Activated CD4-positive, alpha-beta T cell treated with anti-CD3 and anti-CD28 coated beads, Interleukin-2, amount 10 ng/mL, durations not matched to agents 24 days and 14 days (primary cell): ENCODE measurements at places on chromosomes 11 and 22.

GRCh38 chr11:124971810-124972209, 17.8 kb downstream of the CCDC15 start:
- DNase-seq = no peak

- no peak for DNase-seq
Observed at GRCh38 chr11:113725913-113726312, 19.8 kb upstream of the TMPRSS5 start.

DNA sequence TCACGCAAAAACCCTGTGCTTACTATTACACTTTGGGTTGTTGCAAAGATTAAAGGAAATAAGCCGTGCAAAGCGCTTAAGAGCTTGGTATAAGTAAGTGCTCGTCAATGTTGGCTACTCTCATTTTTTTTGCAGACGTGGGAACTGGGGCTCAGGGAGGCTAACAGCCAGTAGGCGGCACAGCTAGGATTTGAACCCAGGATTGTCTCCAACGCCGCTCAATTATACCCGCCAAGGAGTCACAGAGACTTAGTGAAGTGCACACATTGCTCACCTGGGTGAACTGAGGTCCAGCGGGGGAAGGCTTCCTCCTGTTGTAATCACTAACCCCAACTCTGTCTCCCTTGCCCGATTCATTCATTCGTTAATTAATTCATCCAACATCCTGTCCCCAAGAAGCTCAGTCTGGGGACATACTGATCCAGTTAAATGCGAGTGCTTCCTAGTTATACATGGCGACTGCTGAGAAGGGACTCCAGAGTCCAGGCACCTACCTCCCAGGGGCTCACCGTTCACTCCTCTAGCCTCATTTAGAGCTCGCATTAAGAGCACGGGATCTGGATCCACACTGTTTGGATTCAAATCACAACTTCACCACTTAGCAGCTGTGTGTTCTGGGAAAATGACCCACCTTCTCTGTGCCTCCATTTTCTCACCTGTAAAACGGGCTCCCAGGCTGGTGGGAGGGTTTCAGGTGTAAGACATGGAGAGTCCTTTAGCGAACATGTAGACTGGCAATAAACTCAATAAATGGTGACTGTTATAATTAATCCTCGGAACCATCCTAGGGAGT, 838 bp upstream of the MTFP1 start:
- peak; percentile 80 for DNase-seq

DNA sequence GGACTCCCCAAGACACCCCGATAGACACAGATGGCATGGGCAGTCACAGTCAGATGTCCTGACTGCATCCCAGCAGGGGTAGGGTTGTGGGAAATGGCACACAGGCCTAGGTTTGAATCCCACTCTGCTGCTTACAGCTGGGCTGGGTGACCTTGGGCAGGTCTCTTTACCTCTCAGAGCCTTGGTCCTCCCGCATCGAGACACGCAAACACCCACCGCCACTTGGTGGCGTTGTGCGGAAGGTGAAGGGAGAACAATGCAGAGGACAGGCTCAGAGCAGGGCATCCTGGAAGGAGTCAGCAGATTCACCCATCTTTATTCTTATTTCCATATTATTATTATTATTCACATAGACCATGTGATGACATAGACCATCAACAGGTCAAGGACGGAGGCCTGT, 140.5 kb downstream of the MIAT start:
- DNase-seq = no peak

DNA sequence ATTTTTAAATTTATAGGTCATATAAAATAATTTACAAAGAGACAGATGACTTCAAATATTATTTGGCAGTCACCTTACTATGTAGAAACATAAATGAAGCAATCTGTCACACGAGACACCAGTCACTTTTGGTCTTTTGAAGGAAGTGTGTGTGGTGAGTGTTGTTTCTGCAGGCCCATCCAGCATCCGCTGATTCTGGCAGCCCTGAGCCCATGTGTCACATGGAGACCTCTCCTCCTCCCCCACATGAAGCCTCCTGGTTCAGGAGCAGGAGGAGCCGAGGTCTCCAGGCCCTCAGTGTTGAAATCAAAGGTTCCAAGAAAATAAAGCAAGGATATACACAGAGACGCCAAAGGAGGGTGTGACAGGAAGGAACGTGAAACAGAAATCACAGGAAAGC, 60.1 kb downstream of the ARFGAP3 start:
- no peak for DNase-seq

DNA sequence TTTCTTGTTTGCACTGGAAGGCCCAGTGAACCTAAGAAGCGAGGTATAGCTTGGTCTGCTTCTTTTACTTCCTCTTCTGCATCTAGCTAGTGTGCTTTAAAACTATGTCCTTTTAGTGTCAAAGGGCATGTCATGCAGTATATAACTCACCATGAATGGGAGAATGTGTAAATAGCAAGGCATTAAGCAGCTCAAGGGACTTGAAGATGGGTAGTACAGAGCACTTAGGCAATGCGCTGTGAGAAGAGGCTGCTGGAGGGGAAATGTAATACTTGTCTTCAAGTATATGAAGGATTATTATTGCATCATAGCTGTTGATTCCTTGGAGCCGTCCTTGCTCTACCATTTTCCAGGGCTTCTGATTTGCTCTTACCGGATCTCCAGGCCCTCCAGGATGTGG, 7.6 kb downstream of the MAML2 start:
- no peak for DNase-seq

DNA sequence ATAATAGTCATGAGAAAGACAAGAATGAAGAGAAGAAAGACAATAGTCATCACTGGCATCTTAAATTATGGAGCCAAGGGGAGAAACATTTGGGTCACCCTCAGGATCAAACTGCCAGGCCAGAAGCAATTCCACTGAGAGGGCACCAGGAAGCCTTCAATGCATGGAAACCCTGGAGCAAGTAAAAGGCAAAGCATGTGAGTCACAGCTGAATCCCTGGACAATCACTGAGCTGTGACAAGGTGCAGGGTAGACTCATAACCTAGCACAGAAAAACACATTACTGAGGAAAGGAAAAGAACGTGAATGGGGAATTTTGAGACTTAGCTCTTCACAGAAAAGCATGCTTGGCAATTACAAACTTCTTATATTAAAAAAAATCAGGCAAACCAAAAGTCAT, 1.6 kb downstream of the KCNJ1 start:
- DNase-seq = no peak

DNA sequence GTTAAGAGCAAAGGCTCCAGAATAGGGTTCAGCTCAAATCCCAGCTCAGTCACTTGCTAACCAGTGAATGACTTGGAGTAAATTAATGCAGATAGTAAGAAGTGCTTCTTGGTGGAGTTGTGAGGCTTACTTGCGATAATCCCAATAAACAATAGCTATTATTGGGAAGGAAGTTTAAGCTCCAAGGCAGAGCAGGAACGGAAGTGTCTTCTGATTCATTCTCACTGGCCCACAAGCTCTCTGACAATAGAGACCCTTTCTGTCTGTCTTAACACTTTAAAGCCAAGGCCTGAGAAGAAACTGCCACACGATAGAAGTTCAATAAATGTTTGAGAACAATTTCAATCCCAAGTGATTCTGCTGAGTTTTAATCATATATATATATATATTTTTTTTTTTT, 155.4 kb downstream of the DBX1 start:
- DNase-seq = no peak

GRCh38 chr22:26681395-26681821, 24.0 kb downstream of the MIAT start:
- no peak for DNase-seq

GRCh38 chr11:8584511-8584910, 9.5 kb downstream of the STK33 start:
- no peak for DNase-seq

- peak; percentile 61 for DNase-seq
Observed at GRCh38 chr11:36385121-36385970, 89.3 kb downstream of the PRR5L start.

DNA sequence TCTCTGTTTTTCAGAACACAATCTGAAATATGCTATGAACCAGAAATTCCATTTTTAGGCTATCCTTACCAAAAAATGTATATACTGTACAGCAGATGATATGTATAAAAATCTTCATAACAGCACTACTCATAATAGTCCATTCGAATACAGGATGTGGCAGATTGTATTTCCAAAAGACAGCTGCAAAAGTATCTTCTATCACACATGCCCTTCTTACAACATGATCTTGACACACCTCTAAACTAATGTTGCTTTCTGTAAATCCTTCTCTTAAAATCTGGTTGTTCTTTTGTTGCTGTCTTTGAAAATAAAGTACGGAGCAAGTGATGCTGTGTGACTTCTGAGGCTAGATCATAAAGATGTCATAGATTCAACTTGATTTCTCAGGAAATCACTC, 409.9 kb upstream of the LUZP2 start:
- no peak for DNase-seq

GRCh38 chr22:26409719-26410335, 19.2 kb upstream of the ASPHD2 start:
- DNase-seq = no peak

- DNase-seq = no peak
Observed at GRCh38 chr11:126627421-126627820, 271.9 kb downstream of the ST3GAL4 start.

GRCh38 chr11:59040607-59041006, 45.5 kb upstream of the GLYATL1B start:
- DNase-seq = no peak

DNA sequence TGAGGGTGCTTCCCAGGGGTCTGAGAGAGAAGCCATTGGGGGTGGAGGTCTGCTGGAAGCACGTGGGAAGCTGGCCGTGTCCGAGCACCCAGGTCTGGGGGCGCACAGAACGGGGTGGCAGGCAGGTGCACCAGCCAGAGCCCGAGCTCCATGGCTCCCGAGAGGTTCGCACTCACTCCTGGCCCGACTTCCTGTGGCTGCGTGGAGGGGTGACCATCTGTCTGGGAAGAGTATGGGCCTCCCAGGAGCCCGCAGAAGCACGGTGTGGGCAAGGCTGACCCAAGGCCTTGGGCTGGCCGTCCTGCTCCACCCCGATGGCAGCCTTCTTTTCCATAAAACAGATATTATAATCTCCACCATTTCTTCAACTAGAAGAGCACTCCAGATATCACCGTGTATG, 256.0 kb upstream of the B3GAT1 start:
- DNase-seq = no peak

- DNase-seq = no peak
Observed at GRCh38 chr11:64713781-64714363, 9.1 kb downstream of the NRXN2 start.

- no peak for DNase-seq
Observed at GRCh38 chr22:20652130-20652529, 121.8 kb upstream of the SERPIND1 start.

DNA sequence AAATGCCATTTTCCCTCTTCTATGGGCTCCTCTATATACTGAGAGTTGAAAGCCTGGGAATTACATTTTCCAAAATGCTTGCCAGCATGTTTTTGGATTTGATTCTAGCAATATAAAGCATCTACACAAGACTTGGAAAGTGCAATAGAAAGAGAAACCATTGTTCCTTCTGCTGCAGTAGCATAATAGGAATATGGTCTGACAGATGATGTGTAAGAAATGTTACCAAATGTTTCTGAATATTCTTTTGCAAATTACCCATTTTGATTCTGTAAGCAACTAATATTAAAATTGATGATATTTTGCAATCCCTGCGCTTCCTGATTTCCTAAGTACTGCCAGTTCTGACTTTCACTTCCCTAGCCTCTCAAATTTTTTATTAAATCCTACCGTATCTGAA, 61.6 kb downstream of the CASP12 start:
- no peak for DNase-seq

- DNase-seq = no peak
Observed at GRCh38 chr11:46298699-46299433, 21.4 kb downstream of the CREB3L1 start.

DNA sequence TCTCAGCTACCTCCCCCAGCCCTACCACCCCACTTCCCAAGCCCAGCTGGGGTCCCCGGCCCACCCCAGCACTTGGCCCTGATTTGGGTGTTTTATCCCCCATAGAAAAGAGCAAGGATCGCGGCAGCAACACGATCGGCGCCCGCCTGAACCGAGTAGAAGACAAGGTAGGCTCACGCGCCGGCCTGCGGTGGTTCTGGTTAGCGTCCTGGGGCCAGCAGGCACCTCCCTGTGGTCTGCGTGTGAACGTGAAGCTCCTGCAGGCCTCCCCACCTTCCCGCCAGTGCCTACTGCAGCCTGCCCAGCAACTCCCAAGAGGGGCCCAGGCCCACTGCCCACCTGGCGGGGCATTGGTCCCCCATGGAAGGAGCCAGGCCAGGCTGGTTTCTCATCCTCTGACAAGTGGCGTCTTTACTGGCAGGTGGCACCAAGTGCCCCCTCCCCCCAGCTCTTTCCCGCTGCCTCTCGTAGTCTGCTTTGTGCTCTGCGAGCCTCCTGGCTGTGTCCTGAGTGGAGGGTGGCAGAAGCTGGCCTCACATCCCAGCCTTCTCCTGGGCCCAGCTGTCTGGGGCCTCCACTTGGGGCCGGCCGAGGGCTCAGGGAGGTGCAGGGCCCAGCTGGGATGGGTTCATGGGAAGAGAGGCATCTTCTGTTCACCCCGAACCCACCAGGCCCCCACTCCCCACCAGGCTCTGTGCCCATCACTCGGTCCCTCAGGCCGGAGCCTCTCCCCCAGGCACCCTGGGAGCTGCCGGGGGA, 78.3 kb upstream of the KCNQ1OT1 start:
- DNase-seq = no peak

GRCh38 chr22:24763872-24764485, 10.5 kb downstream of the PIWIL3 start:
- no peak for DNase-seq

- DNase-seq = no peak
Observed at GRCh38 chr11:125408311-125408711, 87.8 kb downstream of the FEZ1 start.

DNA sequence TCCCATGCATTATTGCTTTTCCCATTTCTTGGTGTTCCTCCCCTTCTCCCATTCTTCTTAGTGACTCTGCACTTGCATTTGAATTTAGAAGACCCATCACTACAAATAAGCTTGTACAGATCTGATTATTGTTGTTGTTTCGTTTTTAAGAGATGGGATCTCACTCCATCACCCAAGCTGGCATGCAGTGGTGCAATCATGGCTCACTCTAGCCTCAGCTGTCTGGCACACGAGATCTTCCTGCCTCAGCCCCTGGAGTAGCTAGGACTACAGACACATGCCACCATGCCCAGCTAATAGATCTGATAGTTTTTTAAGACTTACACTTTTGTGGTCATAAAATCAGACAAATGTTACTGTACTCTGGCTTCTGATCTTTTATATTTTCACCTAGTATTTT, 252.1 kb downstream of the DDX10 start:
- DNase-seq = no peak

DNA sequence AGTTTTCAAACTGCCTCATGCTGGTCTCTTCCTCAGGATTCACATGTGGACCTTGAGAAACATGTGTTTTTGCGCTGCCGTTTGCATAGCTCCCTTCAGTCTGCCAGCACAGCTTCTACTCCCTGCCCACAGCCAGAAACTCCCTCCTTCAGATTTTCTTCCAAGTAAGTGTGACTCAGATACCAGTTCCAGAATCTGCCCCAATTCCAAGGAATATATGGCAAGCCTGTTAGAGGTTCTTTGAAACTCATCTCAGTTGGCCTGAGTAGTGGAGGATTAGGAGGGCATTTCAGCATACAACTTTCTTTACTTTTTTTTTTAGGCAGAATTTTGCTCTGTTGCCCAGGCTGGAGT, 67.1 kb downstream of the SNX19 start:
- DNase-seq = no peak

- no peak for DNase-seq
Observed at GRCh38 chr11:88352139-88352538, 14.6 kb upstream of the CTSC start.

- no peak for DNase-seq
Observed at GRCh38 chr22:25395915-25396314, 168.6 kb upstream of the GRK3 start.
